ENCODE measurements at places on chromosomes 5 and 9. TPM values are rescaled to one million over a fixed set of nuclear protein-coding genes. Genes with fewer than 3 reads are reported as not detected.

The C7 gene
- 2.4 TPM for total RNA-seq

The CCDC183 gene
- total RNA-seq = not detected

The WNK2 gene
- not detected for total RNA-seq

The FAXDC2 gene
- total RNA-seq = 17.4 TPM

GRCh38 chr9:114701988-114702387, 20.0 kb upstream of the TEX48 start:
- no peak for DNase-seq

The PLPP7 gene
- total RNA-seq = 5.6 TPM

GRCh38 chr5:146640285-146640896, 124.4 kb upstream of the GPR151 start:
- no peak for DNase-seq

The PTPDC1 gene
- total RNA-seq = 10.8 TPM

DNA sequence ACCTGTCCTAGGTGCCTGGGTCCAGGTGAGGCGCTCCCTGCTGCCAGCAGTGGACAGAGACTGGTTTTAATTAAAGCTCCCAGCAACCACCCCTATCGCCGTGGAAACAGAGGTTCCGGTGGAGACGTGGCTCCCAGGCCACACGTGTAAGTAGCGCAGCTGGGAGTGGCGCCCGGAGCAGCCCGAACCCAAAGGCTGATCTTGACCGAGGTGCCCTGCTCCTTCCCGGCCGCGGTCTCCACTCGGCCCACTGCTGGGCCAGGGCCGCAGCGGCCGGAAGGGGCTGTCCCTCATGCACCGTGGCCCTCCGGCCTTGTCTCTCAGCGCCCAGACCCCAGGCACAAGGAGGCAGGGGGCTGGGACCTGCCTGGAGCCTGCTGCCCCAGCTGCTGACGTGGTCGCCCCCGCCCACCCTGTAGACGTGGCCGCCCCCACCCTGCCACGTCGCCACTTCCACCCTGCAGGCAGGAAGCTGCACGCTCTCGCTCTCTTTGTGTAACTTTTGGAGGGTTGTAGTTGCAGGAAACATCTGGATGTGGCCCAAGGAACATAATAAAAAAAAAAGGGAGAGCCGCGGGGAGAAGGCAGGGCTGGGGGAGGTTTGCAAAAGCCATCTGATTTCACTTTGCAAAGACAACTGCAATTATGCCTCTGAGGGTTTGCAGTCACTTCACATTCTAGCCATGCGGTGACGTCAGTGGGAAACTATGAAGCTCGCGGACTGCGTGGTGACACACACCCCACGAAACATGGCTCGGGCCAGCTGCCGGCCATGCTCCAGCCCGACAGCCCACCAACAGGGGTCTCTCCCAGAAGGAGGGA, 129.9 kb downstream of the RXRA start:
- DNase-seq = peak; percentile 99

GRCh38 chr5:173727839-173728778, 111.7 kb upstream of the BOD1 start:
- no peak for DNase-seq

GRCh38 chr9:136074706-136075105, 20.4 kb downstream of the NACC2 start:
- DNase-seq = no peak

GRCh38 chr9:109813303-109813702, 33.3 kb downstream of the PALM2AKAP2 start:
- no peak for DNase-seq

DNA sequence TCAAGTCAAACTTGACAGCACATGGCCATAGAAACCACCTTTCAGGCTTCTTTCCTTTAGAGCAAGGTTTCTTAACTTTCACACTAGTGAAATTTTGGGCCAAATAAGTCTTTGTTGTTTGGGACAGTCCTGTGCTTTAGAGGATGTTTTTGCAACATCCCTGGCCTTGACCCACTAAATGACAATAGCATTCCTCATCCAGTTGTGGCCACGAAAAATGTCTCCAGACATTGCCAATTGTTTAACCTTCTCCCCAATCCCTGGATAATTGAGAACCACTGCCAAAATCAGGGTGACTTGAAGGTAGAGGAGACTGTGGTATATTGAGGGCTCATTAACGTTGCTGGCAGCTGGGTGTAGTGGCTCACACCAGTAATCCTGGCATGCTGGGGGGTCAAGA, 72.0 kb downstream of the ALDH1A1 start:
- no peak for DNase-seq

The BRINP1 gene
- total RNA-seq = 5.8 TPM

DNA sequence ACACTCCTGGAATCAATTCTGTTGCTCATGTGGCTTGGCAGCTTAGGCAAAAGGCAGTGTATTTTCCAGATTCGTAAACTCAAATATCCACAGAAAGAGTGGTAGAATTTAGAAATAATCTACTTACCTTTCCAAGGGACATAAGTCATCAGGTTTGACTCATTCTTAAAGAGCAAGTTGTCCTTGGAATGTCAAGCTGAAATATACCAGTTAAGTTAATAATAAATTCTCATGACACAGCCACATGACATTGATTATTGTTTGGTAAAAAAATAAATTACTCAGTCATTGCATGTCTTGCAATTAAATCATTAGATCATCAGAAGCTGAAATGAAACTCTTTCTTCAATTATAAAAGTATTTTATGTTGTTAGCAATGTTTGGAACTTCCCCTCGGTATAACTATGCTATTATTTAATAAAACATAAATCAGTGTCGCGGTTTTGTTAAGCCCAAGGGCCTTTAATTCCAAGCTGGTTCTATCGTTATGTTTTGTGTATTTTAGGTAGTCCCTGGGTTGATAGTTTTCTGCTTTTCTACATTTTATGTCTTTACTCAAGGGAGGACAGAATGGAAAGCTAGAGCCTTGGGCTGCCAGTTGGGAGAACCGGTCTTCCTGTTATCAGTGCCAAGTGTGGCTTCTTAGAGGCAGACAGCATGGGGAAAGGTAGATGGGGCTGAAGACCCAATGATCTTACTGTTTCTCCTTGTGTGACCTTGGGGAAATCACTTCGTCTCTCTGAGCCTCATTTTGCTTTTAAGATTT, 79.3 kb upstream of the PRLR start:
- no peak for DNase-seq

DNA sequence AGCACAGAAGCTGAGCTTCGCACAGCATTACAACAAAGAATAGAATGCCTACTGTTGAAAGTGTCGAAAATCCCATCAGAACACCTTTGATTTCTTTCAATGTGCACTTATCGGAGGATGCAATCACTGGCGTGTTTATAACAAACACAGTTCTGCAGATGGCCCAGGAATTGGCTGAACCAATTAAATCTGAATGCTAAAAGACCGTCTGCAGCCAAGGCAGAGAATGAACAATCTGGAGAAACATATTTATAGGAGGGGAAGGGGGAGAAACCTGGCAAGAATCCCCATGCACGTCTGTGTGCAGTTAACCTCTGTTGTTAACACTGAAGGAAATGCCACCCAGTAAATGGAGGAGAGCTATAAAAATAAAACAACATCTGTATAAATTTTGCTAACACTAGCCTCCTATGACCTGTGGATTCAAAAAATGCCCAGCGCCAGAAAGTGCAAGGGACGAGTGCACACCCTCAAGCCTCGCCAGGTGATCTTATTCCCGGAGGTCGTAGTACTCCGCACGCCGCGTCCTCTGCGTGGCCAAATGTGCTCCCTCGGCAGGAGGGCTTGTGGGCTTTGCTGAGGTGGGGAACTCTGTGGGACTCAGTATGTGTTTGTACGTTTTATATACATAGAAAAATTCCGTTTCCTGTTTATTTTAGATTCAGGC, 56.8 kb downstream of the PTCH1 start:
- no peak for DNase-seq

The KCNT1 gene
- not detected for total RNA-seq

- DNase-seq = no peak
These were observed 21.0 kb upstream of the C5orf58 start for GRCh38 chr5:170211575-170212334.

- no peak for DNase-seq
These were observed 422.3 kb downstream of the TMEM232 start for GRCh38 chr5:110304176-110304575.

The MAMDC2 gene
- total RNA-seq = 2.8 TPM

DNA sequence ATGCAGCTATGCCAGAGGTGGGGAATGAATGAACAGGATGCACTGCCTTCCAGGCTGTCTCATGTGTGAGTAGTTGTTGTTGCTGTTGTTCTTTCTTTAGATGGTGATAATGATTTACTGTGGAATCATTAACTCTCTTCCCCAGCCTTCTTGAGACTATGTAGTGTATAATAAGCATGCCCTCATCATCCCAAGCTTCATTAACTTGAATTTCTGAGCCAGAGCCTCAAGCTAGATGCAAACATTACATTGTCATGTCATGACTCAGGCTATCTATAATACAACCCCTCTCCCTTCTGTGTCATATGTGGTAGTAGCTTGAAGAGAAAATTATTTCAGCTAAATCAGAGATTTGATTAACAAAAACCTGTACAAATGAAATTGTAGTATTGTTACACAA, 10.0 kb upstream of the ADAMTSL1 start:
- no peak for DNase-seq

- DNase-seq = peak; percentile 78
These were observed 212.8 kb downstream of the GNA14 start for GRCh38 chr9:77435277-77435676.

GRCh38 chr5:110386782-110387181, 339.7 kb downstream of the TMEM232 start:
- DNase-seq = peak; percentile 2

DNA sequence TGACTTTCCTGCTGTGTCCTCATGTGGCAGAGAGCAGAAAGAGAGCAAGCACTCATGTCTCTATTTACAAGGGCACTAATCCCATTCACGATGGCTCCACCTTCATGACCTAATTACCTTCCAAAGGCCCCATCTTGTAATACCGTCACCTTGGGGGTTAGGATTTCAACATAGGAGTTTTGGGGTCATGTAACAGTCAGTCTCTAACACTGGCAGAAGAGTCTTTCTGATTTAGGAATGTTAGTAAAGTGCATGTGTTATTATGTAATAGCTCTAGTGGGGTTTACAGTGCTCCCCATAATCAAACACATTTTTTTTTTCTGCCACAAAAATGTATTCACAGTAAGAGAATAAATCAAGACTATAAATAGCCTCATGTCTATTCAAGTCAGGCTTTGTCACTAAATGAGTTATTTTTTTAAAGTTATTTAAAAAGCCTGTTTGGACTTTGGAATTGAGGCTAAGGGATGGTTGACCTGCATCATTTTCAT, 19.1 kb downstream of the GALNT10 start:
- DNase-seq = no peak

DNA sequence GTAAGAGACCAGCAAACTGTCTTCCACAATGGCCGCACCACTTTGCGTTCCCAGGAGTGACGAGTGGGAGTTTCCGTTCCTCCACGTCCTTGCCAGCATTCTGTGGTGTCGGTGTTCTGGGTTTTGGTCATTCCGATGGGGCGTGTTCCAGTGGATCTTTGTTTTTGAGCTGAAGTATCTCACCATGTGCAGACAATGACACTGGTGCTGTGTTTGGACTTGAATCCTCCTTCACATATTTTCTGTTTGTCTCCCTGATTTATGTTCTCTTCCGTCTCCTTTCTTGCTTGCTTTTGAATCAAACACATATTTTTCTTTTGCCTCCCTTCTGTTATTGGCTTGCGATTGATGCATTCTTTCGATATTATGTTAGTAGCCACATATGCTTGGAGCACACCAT, 60.8 kb upstream of the IRX4 start:
- DNase-seq = no peak

The NSA2 gene
- total RNA-seq = 144 TPM

DNA sequence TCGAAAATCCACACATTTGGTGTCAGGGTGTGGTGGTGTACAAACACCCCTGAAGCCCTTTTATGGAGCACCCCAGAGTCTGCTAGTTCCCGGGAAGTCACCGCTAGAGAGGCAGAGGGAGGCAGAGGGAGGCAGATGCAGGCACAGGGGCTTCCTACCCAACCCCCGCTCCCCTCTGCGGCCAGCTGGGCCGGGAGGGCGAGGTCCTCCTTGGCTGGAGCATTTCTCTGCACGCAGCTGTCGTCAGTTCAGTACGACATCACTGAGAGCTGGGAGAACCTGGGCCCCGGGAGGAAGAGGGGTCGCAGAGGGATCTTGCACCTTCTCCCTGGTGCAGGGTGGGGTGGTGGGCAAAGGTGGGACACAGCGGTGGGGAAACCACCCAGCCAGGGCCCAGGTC, 15.8 kb upstream of the UBAC1 start:
- DNase-seq = no peak

The ADAMTS19 gene
- total RNA-seq = not detected

GRCh38 chr5:9512457-9512856, 33.4 kb downstream of the SEMA5A start:
- peak; percentile 52 for DNase-seq

The AGXT2 gene
- not detected for total RNA-seq

The ECM2 gene
- 23.3 TPM for total RNA-seq

DNA sequence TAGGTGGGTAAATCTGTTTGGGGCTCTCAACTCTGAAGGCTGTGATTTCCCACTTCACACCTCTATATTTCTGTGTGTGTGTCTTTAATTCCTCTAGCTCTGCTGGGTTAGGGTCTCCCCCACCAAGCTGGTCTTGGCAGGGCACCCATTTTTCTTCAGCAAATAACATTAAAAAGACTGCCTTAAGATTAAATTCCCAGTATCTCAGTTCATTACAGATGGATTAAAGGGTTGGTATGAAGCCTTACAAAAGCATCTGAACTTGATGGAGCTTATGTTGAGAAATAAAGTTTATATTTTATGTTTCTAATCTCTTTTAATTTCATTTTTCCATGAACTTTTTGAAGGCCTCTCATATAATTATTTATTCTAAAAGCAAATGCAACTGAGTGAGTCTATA, 11.7 kb downstream of the PCAT7 start:
- no peak for DNase-seq

GRCh38 chr9:132074736-132075135, 4.9 kb downstream of the MED27 start:
- DNase-seq = peak; percentile 85

The SLC6A7 gene
- total RNA-seq = not detected

GRCh38 chr9:33467526-33467925, 6.2 kb downstream of the NOL6 start:
- no peak for DNase-seq

GRCh38 chr5:124649491-124650146, 96.8 kb downstream of the ZNF608 start:
- DNase-seq = peak; percentile 88

DNA sequence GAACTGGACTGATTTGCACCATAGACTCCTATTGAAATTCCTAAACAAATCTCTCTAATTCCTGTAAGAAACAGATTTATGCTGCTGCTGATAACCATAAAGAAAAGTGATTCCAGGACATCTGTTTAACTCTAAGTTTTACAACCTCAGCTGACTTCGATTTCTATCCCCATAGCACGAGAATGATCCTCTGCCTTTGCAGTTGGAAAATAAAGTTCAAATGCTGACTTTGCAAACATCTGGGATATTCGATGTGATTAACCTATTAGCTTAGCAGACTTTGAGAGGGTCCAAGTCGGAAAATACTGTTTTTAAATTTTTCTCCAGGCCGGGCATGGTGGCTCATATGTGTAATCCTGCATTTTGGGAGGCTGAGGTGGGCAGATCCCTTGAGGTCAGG, 247.3 kb downstream of the PSAT1 start:
- no peak for DNase-seq

DNA sequence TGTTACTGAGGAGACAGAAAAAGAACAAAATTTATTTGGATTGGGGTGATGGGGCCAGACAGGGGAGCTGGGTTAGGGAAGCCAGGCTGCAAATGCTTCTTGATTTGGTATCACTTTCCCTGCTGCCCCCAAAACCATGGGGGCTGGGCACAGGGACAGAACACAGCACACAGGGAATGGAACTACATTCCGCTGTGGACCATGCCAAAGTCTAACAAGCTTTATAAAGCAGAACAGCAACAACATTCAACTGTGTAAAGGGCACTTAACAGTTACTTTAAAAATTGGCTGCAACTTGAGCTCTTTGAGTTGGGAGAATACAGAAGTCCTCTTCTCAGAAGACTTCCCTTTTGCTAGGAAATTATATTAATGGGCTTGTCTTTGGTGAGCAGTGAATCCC, 23.8 kb downstream of the C5orf58 start:
- DNase-seq = no peak

Data from fibroblast of the aortic adventitia (primary cell).